ENCODE measurements at places on chromosomes 3 and 15. TPM values are rescaled to one million over a fixed set of nuclear protein-coding genes. Genes with fewer than 3 reads are reported as not detected.

Gene WDR93
- 1.2 TPM for total RNA-seq

DNA sequence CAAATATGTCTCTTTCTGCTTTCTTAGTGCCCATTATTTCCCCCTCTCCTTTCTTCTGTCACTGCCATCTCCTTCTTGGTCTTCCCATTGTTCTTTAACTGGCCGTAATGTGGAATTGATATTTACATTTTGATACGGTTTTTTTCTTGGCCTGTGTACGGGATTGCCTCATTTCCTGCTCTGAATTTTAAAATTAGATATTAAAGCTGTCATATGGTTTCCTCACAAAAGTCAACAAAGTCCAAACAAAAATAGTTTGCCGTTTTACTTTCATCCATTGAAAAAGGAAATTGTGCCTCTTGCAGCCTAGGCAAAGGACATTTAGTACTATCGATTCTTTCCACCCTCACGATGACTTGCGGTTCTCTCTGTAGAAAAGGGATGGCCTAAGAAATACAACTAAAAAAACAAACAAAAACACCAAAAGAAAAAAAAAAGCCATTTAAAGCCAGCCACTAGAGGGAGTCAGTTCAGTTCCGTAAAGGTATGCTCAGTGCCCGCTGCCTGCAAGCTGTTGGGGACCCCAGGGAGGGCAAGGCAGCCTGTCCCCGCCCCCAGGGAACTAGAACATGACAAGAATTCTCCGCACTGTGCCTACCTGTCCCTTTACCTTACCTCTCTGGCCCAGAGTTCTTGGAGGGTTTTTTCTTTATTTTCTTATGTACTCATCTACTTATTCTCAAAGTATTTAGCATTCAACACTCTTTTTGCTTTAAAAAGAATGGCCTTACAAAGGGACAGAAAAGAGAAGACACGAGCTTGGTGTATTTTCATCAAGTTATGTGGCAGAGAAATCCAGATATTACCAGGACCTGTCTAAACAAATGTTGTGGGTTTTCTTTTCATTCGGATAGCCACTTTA lies 30.0 kb upstream of the NR2E3 start:
- no peaks in the 10 kb centered on the region for H3K36me3 ChIP-seq
- peaks cover 10% of the 10 kb centered on the region for H3K4me1 ChIP-seq
- H3K4me3 ChIP-seq: no peak overlapping the region
- no peaks in the 10 kb centered on the region for H3K27me3 ChIP-seq
- H3K27ac ChIP-seq: peak overlapping the region; percentile 9

DNA sequence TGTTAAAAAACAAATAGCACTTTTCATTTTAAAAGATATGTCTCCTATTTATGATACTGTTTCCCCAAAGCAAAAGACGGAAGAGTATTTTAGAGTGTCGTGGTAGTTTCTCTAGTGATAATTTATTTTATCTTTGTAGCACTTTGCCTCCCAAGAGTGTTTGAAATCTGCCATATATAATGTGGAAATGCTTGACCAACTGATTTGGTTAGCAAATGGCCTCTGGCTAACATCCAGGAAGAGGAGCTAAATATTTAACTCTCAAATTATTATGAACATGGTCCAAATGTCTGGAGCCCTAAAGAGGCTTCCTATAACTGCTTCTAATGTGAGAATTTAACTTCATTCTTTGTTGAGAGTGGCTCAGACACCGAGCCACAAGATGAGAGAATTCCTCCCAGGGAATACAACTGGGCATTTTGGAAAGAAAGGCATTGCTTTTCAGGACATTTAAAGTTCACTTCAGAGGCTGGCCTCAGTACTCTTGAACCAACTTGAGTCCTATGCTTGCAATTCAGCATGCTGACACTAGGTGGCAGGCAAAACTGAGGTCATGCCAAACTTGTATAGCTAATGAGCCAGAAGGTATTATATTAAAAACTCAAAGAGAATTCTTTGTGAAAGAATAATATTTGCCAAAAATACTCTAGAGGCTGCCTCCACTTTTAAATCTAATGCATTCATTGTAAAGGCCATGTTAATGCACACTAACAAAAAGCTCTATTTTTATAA lies 104.5 kb downstream of the RARB start:
- DNase-seq: no peak
- H3K36me3 ChIP-seq: no peaks in the 10 kb centered on the region

Gene ADGRG7
- total RNA-seq: not detected

- no peak overlapping the region for H3K27ac ChIP-seq
- DNase-seq: no peak
- H3K4me1 ChIP-seq: no peaks in the 10 kb centered on the region
- H3K27me3 ChIP-seq: no peaks in the 10 kb centered on the region
Measured at GRCh38 chr3:194908496-194908895, 222.8 kb downstream of the FAM43A start.

Gene FILIP1L
- 25.0 TPM for total RNA-seq

Gene UBAP1L
- 4.1 TPM for total RNA-seq

DNA sequence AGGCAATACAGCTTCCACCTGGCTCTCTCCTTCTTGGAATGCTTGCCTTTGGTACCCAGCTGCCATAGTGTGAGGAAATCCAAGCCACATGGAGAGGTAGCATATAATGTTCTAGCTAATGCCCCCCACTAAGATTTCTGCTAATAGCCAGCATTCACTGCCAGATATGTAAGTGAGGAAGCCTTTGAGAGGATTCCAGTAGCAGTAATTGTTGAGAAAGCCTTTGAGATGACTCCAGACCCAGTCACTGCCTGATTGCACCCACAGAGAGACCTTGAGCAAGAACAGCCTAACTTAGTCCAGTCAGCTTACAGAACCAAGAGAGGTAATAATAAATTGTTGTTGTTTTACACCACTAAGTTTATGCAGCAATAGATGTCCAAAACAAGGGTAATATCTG lies 63.1 kb downstream of the STRIT1 start:
- H3K27me3 ChIP-seq: no peaks in the 10 kb centered on the region
- DNase-seq: no peak
- H3K27ac ChIP-seq: no peak overlapping the region
- no peak overlapping the region for H3K4me3 ChIP-seq

- peak; percentile 85 for DNase-seq
- H3K27me3 ChIP-seq: no peaks in the 10 kb centered on the region
- peak overlapping the region; percentile 83 for H3K4me3 ChIP-seq
- peaks cover 28% of the 10 kb centered on the region for H3K4me1 ChIP-seq
- no peaks in the 10 kb centered on the region for H3K36me3 ChIP-seq
Measured at GRCh38 chr3:141875893-141876380, 506 bp upstream of the ATP1B3 start.

DNA sequence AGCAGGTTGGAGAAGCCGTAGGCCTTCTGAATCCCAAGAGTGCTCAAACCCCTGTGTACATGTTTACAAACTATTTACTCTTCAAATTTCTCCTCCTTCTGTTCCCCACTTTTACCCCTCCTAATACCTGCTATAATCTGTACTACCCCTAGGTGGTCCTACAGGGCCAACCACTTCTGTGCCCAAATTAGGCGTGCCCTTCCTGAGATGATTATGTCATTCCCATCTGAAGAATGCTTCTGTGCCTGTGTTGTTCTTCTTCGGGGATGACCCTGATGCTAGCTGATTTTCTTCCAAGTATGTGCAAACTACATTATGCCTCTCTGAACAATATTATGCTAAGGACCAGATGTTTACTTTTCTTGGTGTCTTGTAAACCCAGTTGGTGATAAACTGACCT lies 20.5 kb downstream of the RBP2 start:
- no peak for DNase-seq
- no peak overlapping the region for H3K4me3 ChIP-seq
- no peaks in the 10 kb centered on the region for H3K27me3 ChIP-seq
- no peaks in the 10 kb centered on the region for H3K4me1 ChIP-seq
- H3K36me3 ChIP-seq: no peaks in the 10 kb centered on the region

Gene LYZL4
- not detected for total RNA-seq

Gene KLHL18
- 30.2 TPM for total RNA-seq

Gene IMPG2
- 0.21 TPM for total RNA-seq

DNA sequence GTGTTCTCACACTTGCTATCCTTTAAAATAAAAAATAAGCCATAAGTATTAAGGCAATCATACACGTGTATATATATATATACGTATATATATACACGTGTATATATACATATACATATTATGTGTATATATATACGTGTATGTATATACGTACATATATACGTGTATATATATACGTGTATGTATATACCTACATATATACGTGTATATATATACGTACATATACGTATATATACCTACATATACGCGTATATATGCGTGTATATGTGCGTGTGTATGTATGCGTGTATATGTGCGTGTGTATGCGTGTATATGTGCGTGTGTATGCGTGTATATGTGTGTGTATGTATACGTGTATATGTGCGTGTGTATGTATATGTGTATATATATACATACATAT lies 477.3 kb upstream of the ARRDC4 start:
- H3K27me3 ChIP-seq: no peaks in the 10 kb centered on the region
- no peak for DNase-seq
- H3K4me1 ChIP-seq: no peaks in the 10 kb centered on the region

Gene CFAP20DC
- total RNA-seq: 0.71 TPM

Gene CLDN16
- 0.74 TPM for total RNA-seq

DNA sequence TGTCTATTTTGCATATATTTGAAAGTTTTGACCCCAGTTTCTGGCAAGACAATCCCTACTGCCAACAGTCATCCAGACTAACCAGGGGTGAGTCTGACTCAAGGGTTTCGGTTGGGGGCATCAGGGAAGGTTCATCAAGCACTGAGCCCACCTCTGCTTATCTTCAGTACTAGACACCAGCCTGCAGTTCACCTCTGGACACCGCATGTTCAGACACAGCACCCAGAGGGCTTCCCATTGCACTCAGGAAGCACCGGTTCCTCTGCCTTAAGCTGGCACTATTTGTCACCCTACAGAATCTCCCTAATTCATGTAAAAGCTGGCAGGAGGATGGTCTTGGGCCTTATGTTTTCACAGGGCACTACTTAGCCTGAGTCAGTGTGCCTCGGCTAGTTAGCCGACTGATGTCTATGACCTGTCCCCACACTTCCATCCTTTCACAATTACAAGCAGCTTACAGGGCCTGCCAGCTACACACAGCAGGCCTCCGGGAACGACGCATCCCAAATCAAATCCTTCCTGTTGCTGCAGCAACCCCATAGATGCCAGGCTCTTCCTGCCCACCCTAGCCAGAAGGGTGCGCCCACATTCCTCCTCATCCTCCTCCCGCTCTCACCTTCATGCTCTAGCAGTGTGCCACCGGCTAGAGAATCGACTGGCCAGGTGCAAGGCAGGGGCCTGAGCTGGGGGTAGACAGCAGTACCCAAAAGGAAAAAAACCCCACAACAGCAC lies 52.5 kb downstream of the SH3BP5 start:
- DNase-seq: no peak
- H3K36me3 ChIP-seq: peaks cover 8% of the 10 kb centered on the region
- H3K4me1 ChIP-seq: peaks cover 36% of the 10 kb centered on the region

DNA sequence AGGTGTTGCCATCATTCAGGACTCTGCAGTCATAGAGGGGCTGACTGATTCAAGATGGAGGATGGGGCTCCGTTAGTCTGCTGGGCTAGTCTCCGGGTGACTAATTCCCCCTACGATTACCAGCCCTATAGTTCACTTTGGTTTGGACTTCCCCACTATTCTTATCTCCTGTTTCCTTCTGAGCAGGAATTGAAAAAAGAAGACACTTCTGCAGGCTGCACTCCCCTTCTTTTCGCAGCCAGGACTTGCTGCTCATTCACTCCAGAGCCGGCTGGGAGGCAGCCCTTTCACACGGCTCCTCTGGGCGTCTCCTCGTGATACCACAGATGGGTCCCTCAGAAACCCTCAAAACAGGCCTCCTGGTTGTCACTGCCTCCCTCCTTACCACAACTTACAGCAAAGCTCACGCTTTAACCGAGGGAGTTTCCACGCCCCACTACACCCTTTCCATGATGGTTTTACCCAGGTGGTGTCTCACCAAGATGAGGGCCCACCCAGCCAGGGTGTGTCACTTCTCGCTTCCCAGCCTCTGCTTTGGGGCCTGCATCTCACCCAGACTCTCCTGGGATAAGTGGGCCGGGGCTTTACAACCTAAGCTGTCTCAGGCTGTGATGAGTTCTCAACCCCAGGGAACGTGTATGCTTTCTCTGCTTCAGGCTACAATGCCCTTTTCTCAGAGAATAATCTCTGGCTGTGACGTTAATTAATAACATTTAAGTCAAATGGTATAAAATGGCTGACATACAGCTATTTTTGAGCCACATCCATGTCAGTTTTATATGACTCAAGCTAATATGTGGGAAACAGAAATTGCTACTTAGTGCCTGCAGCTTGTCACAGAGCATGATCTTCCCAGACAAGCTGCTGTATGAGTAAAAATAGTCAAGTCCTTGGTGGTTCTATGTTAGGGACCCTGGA lies 11.9 kb downstream of the CX3CR1 start:
- no peaks in the 10 kb centered on the region for H3K4me1 ChIP-seq
- H3K36me3 ChIP-seq: no peaks in the 10 kb centered on the region
- H3K4me3 ChIP-seq: no peak overlapping the region
- H3K27me3 ChIP-seq: no peaks in the 10 kb centered on the region
- H3K27ac ChIP-seq: no peak overlapping the region
- DNase-seq: no peak

- DNase-seq: no peak
- H3K4me1 ChIP-seq: peaks cover 28% of the 10 kb centered on the region
- no peaks in the 10 kb centered on the region for H3K36me3 ChIP-seq
- H3K27ac ChIP-seq: no peak overlapping the region
- H3K27me3 ChIP-seq: no peaks in the 10 kb centered on the region
Measured at GRCh38 chr15:25900901-25901300, 37.8 kb upstream of the ATP10A start.

Gene ADCY5
- 5.6 TPM for total RNA-seq

Gene RBP2
- 3.1 TPM for total RNA-seq

Gene GOLGA8S
- 0.53 TPM for total RNA-seq

GRCh38 chr15:51878446-51879386 lies 49.3 kb downstream of the TMOD3 start:
- peak overlapping the region; percentile 73 for H3K27ac ChIP-seq
- no peaks in the 10 kb centered on the region for H3K27me3 ChIP-seq
- peaks cover 54% of the 10 kb centered on the region for H3K4me1 ChIP-seq
- H3K36me3 ChIP-seq: peaks cover 4% of the 10 kb centered on the region
- no peak for DNase-seq
- H3K4me3 ChIP-seq: no peak overlapping the region

DNA sequence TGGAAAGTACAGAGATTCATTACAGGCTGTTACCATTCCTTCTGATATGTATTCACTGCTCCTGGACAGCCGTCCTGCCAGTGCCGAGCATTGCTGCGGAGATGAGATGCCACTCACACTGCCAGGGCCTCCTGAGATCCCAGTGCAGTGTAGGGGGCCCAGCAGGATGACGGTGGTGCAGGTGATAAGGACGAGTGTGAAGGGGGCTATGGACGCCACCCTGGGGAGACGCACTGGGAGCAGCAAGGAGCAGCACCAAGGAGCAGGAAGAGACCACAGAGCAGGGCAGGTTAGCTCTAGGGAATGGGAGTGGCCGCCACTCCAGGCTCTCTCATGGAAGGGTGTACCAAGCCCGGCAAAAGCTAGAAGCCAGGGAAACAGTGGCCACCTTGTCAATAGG lies 4.0 kb upstream of the KLF15 start:
- peaks cover 11% of the 10 kb centered on the region for H3K4me1 ChIP-seq
- no peak overlapping the region for H3K27ac ChIP-seq
- no peak overlapping the region for H3K4me3 ChIP-seq
- peak; percentile 38 for DNase-seq

All from lower lobe of right lung (tissue), 2 donors.